ENCODE measurements at places on chromosomes 11 and 22. TPM values are rescaled to one million over a fixed set of nuclear protein-coding genes. Genes with fewer than 3 reads are reported as not detected.
A peak's percentile ranks its signal among the peaks of the same experiment; 100 is the strongest.

The MN1 gene
- 0.11 TPM for total RNA-seq

The TNNI2 gene
- not detected for total RNA-seq

- DNase-seq: no peak
Measured at GRCh38 chr22:39080052-39080762, 3.1 kb downstream of the APOBEC3G start.

GRCh38 chr22:25628494-25628893, 64.0 kb downstream of the GRK3 start:
- DNase-seq: no peak

DNA sequence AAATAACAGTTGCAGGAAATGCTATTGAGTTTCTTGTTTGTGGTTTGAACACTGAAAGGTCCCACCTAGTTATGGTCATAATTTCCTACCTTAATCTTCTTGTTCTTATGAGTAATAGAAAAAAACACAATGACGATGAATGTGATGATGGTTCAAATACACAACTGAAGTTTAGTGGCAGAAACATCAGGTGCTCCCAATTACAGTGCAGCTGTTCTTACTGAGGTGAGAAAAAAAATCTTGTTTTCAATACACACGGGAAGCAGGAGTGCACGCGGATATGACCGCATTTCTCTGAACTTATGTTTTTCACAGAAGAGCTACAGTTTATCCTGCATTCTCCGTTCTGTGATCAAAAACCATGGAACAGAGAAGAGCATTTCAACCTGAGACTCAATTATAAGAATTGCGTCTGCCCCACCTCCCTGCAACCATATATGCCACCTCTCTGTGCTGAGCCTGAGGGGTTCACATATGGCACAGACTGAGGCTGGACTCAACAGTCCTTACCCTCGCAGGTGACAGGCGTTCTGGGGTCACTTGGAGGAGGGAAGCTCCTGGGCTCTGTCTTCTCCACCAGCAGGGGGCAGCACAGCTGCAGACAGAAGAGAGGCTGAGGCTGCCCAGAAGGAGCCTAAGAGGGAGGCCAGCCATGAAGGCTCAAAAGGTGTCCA, 99.7 kb upstream of the IGLL5 start:
- DNase-seq: peak; percentile 28

- no peak for DNase-seq
Measured at GRCh38 chr11:17611503-17612220, 64.6 kb downstream of the OTOG start.

The OR6A2 gene
- total RNA-seq: not detected

DNA sequence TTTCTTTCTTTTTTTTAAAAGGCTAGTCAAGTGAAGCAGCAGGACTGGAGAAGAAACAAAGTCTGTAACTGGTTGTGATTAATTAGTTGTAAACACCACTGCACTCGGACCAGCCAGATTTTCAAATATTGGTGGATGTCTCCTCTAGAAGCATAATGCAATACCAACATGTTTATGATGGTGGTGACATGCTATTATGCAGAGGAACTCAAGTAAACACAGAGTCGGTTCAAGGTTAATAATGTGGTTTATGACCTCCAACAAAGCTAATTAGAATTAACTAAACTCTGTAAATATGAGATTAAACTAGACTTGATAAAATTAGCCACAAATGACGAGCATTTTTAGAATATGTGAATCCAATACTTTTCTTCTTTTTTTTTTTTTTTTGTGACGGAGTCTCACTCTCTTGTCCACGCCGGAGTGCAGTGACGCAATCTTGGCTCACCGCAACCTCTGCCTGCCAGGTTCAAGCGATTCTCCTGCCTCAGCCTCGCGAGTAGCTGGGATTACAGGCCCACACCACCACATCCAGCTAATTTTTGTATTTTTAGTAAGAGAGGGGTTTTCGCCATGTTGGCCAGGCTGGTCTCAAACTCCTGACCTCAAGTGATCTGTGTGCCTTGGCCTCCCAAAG, 11.8 kb upstream of the AGBL2 start:
- DNase-seq: no peak

GRCh38 chr22:30455075-30455840, 16.6 kb downstream of the SEC14L3 start:
- DNase-seq: no peak

The CDHR5 gene
- total RNA-seq: not detected

DNA sequence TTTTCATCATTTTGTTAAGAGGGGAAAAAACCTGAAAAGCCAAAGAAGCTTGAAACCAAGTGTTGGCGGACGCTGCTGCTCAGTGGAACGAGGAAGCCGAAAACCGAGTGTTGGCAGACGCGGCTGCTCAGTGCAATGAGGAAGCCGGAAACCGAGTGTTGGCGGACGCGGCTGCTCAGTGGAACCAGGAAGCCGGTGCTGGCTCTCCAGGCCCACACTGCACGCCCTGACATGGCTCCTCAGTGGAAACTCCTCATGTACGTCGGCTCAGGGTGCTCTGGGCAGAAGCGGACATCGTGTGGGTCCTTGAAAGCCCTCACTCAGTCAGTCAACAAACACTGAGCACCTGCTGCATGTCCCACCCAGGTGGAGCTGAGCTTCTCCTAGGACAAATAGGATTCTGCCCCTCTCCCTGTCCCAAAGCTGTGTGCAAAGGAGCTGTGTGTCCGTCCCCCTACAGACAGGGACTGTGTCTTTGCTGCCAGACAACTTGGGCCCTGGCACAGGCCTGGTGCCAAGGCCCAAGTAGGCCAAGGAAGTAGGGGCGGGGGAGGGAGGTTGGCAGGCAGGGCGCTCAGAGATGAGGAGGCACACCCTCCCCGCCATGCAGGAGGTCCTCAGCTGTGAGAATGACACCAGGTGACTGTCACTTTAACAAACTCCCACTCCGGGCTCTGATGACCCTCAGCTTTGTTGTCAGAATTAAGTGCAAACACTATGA, 37.3 kb downstream of the PHF21B start:
- DNase-seq: no peak

The PPP6R3 gene
- total RNA-seq: 89.6 TPM
